ENCODE measurements at places on chromosomes 4 and X.
A peak's percentile ranks its signal among the peaks of the same experiment; 100 is the strongest.

DNA sequence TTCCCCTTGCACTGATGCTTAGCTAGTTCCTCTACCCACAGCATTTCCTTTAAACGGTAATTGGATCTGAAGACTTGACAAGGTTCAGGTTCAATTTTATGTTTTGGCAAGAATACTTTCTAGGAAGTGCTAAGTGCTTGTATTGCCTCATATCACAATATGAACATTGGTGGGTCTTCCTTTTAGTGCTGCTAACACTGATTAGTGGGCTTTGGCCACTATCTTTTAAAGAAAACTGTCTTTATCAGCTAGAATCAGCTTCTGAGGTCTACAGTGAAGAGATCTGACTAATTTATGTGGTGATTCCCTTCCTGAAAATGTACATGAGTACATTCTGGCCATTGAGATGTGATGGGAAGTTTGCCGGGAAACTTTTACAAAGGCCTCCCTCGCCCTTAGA, 316.7 kb upstream of the KLF3 start:
- DNase-seq = no peak

- no peak for DNase-seq
Observed at GRCh38 chr4:44583393-44583792, 68.0 kb downstream of the YIPF7 start.

DNA sequence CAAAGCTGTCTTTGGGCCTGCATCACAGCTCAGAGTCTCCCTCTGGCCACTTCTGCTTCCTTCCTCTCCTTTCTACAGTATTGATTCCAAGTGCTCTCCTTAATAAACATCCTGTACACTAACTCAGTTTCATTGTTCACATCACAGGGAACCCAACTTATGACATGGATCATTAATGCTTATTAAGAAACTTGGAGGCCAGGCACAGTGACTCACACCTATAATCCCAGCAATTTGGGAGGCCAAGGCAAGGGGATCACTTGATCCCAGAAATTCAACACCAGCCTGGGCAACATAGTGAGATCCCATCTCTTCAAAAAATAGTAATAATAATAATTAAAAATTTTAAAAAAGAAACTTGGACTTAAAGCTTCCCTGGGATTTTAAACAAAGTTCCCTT, 89.2 kb upstream of the EFHC2 start:
- DNase-seq = no peak

GRCh38 chr4:76441881-76442280, 6.9 kb downstream of the SHROOM3 start:
- no peak for DNase-seq

DNA sequence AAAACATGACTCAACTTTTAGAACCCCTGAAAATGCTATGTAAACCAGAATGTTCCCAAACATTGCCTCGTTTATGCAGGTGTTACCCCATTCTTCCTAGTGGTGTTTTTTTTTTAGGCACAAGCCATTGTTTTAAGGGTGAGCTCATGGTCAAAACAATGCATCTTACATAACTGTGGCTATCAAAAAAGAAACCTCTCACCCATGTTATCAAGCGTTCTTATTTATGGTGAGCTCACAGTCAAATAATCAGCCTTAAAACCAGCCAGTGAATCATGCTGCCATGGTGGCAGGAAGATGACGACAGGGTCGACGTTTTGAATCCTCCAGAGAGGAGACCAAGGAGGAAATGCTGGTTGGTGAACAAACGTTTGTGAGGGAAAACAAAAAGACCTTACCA, 195.2 kb downstream of the KDR start:
- no peak for DNase-seq

DNA sequence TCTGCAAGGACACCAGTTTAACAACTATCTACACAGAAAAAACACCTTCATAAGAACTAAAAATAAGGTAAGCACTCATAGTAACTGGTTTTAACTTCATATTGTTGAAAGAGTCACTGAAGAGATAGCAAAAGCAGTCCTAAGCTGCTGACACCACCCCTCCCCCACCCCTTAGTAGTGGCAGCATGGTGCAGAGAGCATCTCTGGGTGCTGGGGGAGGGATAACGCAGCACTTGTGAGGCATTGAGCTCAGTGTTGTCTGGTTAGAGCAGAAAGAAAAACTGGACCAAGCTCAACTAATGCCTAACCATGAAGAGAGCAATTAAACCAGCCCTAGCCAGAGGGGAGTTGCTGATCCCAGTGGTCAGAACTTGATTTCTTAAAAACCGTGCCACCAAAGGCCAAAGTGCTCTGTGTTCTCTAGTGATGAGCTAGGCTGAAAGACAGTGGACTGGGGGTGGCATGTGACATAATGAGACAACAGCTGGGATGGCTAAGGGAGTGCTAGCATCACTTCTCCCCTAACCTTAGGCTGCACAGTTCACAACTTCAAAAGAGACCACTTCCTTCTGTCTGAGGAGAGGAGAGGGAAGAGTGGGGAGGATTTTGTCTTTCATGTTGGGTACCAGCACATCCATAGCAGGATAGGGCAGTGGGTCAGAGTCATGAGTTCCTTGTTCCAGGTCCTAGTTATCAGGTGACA, 669.3 kb downstream of the PDHA2 start:
- DNase-seq = no peak

DNA sequence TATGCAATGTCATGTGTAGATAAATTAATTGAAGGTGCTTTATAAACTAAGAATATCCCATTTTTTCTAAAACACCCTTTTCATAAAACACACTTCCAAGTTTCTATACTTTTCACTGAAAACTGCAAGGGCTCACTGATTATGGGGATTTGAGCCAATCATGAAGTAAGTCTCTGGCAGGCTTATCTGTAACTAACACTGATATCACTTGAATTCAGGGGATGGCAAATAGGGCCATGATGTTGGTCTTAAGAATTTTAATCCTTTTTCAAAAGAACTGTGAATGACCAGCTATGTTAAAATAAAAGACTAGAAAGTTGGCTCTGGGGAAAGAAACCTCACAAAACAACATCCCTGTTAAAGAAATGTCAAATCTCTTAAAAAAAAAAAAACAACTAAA, 13.0 kb upstream of the SEC24D start:
- DNase-seq = no peak

DNA sequence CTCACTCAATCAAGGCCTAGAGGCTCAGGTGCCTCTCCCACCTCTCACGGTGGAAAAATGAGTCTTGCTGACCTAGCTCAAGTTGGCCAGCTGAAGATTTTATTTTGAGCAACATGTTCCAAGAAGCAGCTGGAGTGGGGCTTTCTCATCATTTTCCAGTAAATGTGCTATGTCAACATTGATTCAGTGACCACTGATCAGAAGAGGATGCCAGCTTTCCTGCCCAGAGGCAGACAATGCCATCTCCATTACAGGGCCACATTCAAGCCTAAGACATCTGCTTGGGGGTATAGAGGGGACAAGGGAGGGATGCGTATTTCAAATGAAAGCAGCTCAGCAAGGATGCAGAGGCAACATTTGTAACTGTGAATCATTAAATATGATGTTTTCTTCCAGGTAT, 3.0 kb downstream of the MEPE start:
- DNase-seq = no peak

GRCh38 chrX:115047715-115048114, 30.3 kb upstream of the IL13RA2 start:
- DNase-seq = no peak

GRCh38 chrX:21047034-21047455, 327.2 kb upstream of the CNKSR2 start:
- DNase-seq = no peak

DNA sequence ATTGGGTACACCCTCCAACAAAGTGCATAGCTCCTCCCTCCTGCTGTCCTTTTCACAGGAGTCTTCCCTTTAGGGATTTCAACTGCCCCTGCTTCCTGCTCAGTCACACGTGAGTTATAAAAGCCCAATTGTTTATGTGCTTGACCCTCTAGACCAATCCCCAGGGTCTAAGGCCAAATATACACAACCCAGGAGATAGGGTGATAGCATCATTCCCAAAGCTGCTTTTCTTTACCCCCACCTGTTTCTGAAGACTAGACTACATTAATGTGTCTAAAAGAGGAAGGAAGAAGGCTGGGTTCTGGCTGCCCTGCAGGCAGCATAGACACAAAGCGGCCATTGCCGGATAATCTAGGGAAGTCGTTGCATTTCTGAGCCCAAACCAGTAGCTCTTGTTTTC, 526.7 kb upstream of the FRG1 start:
- DNase-seq = no peak

- no peak for DNase-seq
Observed at GRCh38 chr4:101242441-101242840, 104.9 kb downstream of the PPP3CA start.

- DNase-seq = no peak
Observed at GRCh38 chr4:158728236-158728635, 5.0 kb upstream of the PPID start.

- no peak for DNase-seq
Observed at GRCh38 chr4:51930557-51930956, 87.6 kb downstream of the DCUN1D4 start.

- DNase-seq = no peak
Observed at GRCh38 chr4:101018836-101019235, 328.5 kb downstream of the PPP3CA start.

DNA sequence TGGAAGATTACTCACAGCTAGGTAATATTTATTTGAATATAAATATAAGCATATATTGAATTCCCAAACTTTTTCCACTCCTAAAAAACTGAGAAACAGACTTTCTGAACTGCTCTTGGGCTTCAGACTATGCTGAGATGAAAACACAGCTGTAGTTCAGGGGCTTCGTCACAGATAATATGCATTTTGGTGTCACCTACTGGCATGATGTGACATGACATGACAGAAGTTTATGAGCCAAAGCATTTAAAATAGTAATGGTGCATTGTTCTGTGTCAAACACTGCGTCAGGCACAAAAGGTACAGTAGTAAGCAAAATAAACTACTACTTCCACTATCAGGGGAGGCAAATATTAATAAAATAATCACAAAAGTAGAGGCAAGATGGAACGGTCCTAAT, 171.3 kb downstream of the BTC start:
- no peak for DNase-seq

DNA sequence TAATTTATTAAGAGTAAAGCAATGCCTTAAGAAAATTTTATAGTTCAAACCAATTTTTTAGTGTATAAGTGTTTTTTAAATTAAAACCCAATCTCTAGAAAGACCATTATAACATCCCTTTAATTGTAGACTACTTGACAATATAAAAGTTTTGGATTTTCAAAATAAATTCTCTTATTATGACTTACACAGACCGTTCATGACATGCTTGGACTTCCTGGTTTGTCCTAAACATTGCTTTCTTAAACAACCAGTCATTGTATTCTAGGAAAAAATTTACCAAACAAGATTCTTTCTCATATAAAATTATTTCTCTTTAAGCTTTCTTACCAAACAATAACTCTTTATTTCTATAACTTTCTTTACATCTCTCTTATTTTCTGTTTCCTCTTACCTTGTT, 49.0 kb upstream of the CXorf51A start:
- DNase-seq = no peak

DNA sequence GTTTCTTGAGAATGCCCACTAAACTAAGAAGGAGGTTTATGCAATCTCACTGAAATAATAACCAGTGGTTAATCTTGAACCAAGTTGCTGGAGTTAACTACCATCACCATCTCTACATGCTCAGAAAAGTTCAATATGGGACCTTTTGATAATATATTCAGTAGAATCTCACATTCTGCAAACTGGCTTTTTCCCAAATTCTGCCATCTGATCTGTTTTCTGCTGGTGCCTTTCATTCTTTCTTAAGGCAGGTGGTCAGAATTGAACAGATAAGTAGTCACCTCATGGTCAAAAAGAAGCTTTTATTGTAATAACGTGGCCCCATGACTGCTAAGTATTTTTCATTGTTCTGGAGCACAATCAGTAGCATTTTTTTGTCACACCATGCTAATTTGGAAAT, 229.0 kb upstream of the GK2 start:
- no peak for DNase-seq

GRCh38 chr4:6495296-6495590, 22.8 kb upstream of the PPP2R2C start:
- DNase-seq = no peak

GRCh38 chr4:121900132-121900983, 30.1 kb upstream of the BBS7 start:
- peak; percentile 30 for DNase-seq

DNA sequence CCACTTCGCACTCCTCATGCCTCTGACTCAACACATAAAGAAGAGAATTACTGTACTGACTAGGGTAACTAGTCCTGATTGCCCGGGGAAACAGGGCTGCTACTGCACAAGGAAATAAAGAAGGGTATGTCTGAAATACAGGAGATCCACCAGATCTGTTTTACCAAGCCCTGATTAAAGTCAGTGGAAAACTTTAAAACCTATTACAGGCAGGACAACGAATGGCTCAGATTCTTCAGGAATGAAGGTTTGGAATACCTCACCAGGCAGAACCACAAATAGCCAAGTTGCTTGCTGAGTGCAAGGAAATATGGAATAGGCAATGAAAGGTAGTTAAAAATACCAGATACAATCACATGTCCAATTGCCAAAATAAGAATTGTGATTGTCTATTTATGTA, 17.3 kb downstream of the LAMTOR3 start:
- no peak for DNase-seq

DNA sequence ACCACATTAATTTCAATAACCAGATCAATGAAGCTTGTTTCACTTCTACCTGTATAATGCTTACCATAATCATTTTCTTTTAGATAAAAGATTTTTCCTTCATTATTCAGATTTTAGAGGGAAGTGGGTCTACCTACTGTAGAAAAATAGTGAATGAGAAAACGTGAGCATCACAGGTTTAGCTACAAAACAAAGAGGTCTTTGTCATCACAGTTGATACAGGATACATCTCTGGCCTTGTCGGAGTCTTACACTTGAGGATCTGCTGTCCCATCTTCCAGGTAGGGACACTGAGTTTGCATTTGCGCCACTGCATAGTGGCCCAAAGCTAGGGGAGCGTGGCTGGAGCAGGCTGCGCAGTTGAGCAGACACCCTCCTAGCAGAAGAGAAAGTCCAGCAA, 710 bp downstream of the CLDN24 start:
- no peak for DNase-seq

- DNase-seq = no peak
Observed at GRCh38 chr4:1091561-1091995, 21.8 kb downstream of the RNF212 start.

- no peak for DNase-seq
Observed at GRCh38 chrX:39936886-39937770, 160.6 kb downstream of the BCOR start.

DNA sequence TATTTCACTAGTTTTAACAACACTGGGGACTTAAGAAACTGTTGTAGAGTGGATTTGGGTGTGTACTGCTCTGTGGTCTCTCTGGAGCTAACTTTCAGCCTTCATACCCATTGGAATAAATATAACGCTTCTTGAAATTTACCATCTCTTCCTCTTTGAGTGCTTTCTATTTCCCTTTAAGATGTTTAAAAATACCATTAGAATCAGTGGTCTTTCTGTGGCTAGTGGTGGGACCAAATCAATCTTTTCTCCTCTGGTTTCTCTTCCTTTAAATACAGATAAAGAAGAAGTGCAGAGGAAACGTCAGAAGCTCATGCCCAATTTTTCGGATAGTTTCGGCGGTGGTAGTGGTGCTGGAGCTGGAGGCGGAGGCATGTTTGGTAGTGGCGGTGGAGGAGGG, 92.0 kb downstream of the NFKB1 start:
- no peak for DNase-seq

Measured in T follicular helper cell (primary cell).